ENCODE measurements at places on chromosomes 3 and 15. TPM values are rescaled to one million over a fixed set of nuclear protein-coding genes. Genes with fewer than 3 reads are reported as not detected.

DNA sequence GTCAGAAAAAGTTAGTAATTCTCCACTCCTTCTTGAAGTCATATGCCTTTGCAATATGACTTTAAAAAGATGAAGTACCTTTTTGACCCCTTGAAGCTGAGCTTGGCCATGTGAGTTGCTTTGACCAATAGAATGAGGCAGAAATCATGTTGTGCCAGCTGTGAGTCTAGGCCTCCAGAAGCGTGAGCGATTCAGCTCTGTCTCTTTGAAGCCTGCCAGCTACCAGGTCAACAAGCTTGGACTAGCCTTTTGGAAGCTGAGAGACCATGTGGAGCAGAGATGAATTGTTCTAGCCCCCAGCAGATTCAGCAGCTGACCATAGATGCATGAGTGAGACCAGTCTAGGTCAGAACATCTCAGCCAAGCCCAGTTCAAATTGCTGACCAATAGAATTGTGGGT is 69.8 kb upstream of the EOMES start:
- H3K4me3 ChIP-seq: no peak overlapping the region
- no peaks in the 10 kb centered on the region for H3K4me1 ChIP-seq
- no peaks in the 10 kb centered on the region for H3K36me3 ChIP-seq
- no peaks in the 10 kb centered on the region for H3K27me3 ChIP-seq

- DNase-seq: no peak
- no peak overlapping the region for H3K27ac ChIP-seq
- no peaks in the 10 kb centered on the region for H3K4me1 ChIP-seq
- no peak overlapping the region for H3K4me3 ChIP-seq
- H3K27me3 ChIP-seq: peaks cover 11% of the 10 kb centered on the region
- H3K36me3 ChIP-seq: peaks cover 14% of the 10 kb centered on the region
These were observed 5.9 kb upstream of the GRAMD2A start for GRCh38 chr15:72203507-72203837.

GRCh38 chr3:194828116-194828515 is 142.4 kb downstream of the FAM43A start:
- H3K27me3 ChIP-seq: no peaks in the 10 kb centered on the region
- H3K36me3 ChIP-seq: no peaks in the 10 kb centered on the region
- no peak overlapping the region for H3K27ac ChIP-seq
- no peak overlapping the region for H3K4me3 ChIP-seq
- no peaks in the 10 kb centered on the region for H3K4me1 ChIP-seq

DNA sequence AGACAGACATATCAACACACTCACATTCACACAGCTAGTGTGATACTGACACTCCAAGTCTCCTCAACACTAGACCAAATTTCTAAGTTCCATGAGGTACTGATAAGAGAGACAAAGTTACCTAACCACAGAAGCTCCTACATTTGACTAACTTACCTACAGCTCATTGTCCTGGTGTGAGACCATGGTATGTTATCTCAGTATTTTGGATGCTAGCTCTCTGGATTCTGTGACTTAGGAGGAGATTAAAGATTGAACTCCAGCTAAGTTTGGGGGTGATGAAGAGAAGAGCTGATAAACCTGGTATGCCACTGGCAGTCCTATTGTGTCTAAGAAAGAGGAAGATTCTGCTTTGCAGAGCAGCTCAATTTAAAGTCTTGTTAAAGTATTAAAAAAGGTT is 144.0 kb upstream of the MYRIP start:
- H3K27me3 ChIP-seq: no peaks in the 10 kb centered on the region
- H3K4me3 ChIP-seq: no peak overlapping the region
- DNase-seq: no peak
- no peaks in the 10 kb centered on the region for H3K4me1 ChIP-seq
- H3K27ac ChIP-seq: no peak overlapping the region

GRCh38 chr15:86743283-86743903 is 663.7 kb downstream of the AGBL1 start:
- peaks cover 5% of the 10 kb centered on the region for H3K4me1 ChIP-seq
- peak; percentile 82 for DNase-seq

- no peaks in the 10 kb centered on the region for H3K4me1 ChIP-seq
- DNase-seq: no peak
- H3K27ac ChIP-seq: no peak overlapping the region
- H3K27me3 ChIP-seq: no peaks in the 10 kb centered on the region
- H3K36me3 ChIP-seq: no peaks in the 10 kb centered on the region
- no peak overlapping the region for H3K4me3 ChIP-seq
These were observed 387.8 kb downstream of the TUSC7 start for GRCh38 chr3:117097351-117097750.

GRCh38 chr15:40439960-40440742 is 602 bp upstream of the BAHD1 start:
- H3K4me3 ChIP-seq: peak overlapping the region; percentile 96
- H3K27me3 ChIP-seq: peaks cover 47% of the 10 kb centered on the region
- no peaks in the 10 kb centered on the region for H3K36me3 ChIP-seq
- peaks cover 52% of the 10 kb centered on the region for H3K4me1 ChIP-seq
- no peak overlapping the region for H3K27ac ChIP-seq
- DNase-seq: peak; percentile 59

GRCh38 chr15:94119923-94120775 is 111.2 kb upstream of the MCTP2 start:
- H3K36me3 ChIP-seq: no peaks in the 10 kb centered on the region
- peaks cover 12% of the 10 kb centered on the region for H3K4me1 ChIP-seq
- peak; percentile 93 for DNase-seq
- H3K27me3 ChIP-seq: no peaks in the 10 kb centered on the region

DNA sequence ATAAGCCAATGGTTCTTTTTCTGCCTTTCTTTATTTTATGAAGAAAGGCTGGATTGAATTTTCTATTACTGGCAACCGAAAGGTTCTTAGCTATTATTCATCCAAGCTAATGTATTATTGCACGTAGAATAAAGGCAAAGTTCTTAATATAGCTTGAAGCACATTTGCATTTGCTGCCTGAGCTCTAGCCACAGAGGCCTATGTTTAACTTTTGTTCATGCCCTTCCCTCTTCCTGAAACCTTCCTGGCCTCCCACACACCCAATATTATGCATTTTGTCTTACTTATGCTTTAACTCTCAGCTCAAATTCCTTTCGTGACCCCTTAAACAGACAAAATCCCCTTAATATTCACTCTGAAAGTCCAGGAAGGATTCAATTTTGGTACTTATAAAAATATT is 71.0 kb upstream of the ZNF280D start:
- no peak overlapping the region for H3K4me3 ChIP-seq
- no peaks in the 10 kb centered on the region for H3K36me3 ChIP-seq
- DNase-seq: no peak
- no peaks in the 10 kb centered on the region for H3K27me3 ChIP-seq
- no peaks in the 10 kb centered on the region for H3K4me1 ChIP-seq
- H3K27ac ChIP-seq: no peak overlapping the region

DNA sequence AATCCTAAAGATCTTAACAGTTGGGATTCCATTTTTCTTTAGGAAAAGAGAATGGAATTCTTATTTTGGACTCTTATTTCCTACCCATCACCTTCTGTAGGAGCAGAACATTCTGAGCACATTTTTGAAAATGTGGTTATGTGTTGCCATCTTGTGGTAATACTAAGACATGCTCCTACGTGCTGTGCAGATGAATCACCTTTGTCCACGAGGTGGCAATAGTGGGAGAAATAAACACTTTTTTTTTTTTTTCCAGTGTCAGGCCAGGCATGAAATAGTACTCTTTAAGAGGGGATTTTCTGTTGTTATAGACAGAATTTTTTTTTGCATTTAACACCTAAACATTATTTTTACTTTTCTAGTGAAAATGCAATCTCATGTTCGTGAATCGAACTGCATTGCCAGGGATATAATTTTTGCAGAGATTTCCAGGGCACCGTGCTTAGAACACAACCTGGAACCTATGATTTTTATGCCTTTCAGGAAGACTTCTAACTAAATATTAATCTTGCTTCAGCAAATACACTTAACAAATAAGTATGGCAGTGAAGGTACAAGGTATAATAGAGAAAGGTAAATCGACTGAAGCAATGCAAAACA is 196.6 kb downstream of the GAP43 start:
- no peak overlapping the region for H3K27ac ChIP-seq
- H3K36me3 ChIP-seq: no peaks in the 10 kb centered on the region
- peak; percentile 89 for DNase-seq
- no peak overlapping the region for H3K4me3 ChIP-seq
- H3K4me1 ChIP-seq: no peaks in the 10 kb centered on the region

DNA sequence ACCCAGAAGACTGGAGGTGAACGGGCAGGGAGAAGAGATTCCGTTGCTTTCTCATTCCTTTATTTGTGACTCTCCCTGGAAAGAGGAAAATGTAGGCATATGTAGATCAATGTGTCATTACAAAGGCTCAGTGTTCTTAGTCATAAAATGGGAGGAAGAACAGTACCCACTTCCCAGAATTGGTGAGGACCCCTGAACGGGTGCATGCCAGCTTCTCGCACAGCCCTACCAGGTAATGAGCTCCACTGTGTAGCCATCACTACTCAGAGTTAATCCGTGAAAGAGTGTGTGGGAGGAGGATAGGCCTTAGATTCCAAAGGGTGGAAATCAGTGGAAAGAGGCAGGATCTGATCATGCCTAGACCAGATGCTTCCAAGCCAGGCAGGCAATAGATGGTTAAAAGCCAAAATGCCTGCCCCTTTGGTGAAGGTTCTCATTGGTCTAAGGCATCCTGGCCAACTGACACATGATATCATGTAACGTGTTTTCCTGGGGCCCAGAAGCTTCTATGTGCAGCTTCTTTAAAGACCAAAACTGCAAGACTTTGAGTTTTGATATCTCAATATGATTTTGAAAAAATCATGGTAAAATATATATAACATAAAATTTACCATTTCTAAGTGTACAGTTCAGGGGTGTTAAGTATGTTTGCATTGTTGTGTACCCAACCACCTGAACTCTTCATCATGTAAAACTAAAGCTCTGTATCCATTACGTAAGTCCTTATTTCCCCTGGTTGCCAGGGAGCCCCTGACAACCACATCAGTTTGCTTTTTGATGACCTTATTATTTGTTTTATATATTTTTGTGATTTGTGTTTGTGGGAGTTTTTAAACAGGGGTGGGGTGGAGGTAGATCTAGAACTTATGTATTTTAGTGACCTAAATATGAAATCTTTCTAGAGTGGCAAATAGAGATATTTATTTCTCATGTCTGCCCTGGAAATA is 402.2 kb upstream of the CFAP20DC start:
- H3K36me3 ChIP-seq: no peaks in the 10 kb centered on the region
- H3K4me1 ChIP-seq: peaks cover 2% of the 10 kb centered on the region
- H3K4me3 ChIP-seq: no peak overlapping the region

- H3K27me3 ChIP-seq: peaks cover 25% of the 10 kb centered on the region
- H3K27ac ChIP-seq: no peak overlapping the region
- H3K36me3 ChIP-seq: no peaks in the 10 kb centered on the region
These were observed 4.1 kb upstream of the ACTC1 start for GRCh38 chr15:34799149-34800101.

GRCh38 chr15:60972866-60973265 is 256.2 kb downstream of the RORA start:
- peaks cover 13% of the 10 kb centered on the region for H3K4me1 ChIP-seq
- no peaks in the 10 kb centered on the region for H3K27me3 ChIP-seq
- H3K4me3 ChIP-seq: no peak overlapping the region
- H3K27ac ChIP-seq: no peak overlapping the region
- no peaks in the 10 kb centered on the region for H3K36me3 ChIP-seq
- DNase-seq: no peak

- no peak overlapping the region for H3K27ac ChIP-seq
- H3K36me3 ChIP-seq: no peaks in the 10 kb centered on the region
- DNase-seq: no peak
- peaks cover 16% of the 10 kb centered on the region for H3K27me3 ChIP-seq
- H3K4me1 ChIP-seq: peaks cover 6% of the 10 kb centered on the region
These were observed 3.5 kb upstream of the LINGO1 start for GRCh38 chr15:77636209-77636608.

- H3K4me1 ChIP-seq: no peaks in the 10 kb centered on the region
- no peaks in the 10 kb centered on the region for H3K36me3 ChIP-seq
- H3K4me3 ChIP-seq: no peak overlapping the region
- H3K27me3 ChIP-seq: no peaks in the 10 kb centered on the region
- no peak overlapping the region for H3K27ac ChIP-seq
These were observed 174.6 kb downstream of the ABHD5 start for GRCh38 chr3:43865351-43865750.

- no peak overlapping the region for H3K27ac ChIP-seq
- no peaks in the 10 kb centered on the region for H3K27me3 ChIP-seq
- H3K36me3 ChIP-seq: no peaks in the 10 kb centered on the region
- no peak for DNase-seq
These were observed 843.9 kb upstream of the DPPA4 start for GRCh38 chr3:110181226-110181625.

- peaks cover 8% of the 10 kb centered on the region for H3K4me1 ChIP-seq
- no peaks in the 10 kb centered on the region for H3K27me3 ChIP-seq
- H3K27ac ChIP-seq: no peak overlapping the region
- H3K36me3 ChIP-seq: no peaks in the 10 kb centered on the region
- no peak overlapping the region for H3K4me3 ChIP-seq
- peak; percentile 80 for DNase-seq
These were observed 599.0 kb downstream of the MAGI1 start for GRCh38 chr3:65439641-65440284.

- no peaks in the 10 kb centered on the region for H3K27me3 ChIP-seq
- no peaks in the 10 kb centered on the region for H3K4me1 ChIP-seq
- H3K4me3 ChIP-seq: no peak overlapping the region
- H3K27ac ChIP-seq: no peak overlapping the region
- no peaks in the 10 kb centered on the region for H3K36me3 ChIP-seq
These were observed 87.6 kb upstream of the CFAP20DC start for GRCh38 chr3:59137415-59137814.

DNA sequence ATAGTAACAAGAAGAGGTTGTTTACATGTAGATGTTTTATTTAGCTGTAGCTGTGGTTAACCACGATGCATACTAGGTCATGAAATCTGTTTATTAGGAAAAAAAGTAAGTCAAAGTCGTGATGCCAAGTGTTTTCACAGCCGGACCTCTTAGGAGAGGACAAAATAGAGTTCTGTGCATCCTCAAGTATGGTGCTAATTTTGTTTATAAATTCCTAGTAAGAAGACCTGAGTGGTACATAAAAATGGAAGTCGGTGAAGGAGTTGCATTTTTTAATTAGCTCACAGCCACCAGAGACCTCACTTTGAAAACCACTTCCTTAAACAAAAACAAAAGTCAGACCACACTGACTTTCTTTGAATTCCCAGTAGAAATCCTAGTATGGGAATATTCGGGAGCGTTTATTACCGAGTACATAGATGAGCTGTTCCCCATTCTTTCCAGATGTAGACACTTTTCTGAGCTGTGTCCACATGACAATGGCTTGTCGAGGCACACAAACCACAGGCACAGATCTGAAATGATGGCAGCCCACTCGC is 143.6 kb upstream of the UBE2E1 start:
- H3K4me1 ChIP-seq: no peaks in the 10 kb centered on the region
- DNase-seq: no peak
- no peak overlapping the region for H3K27ac ChIP-seq
- H3K36me3 ChIP-seq: no peaks in the 10 kb centered on the region
- no peak overlapping the region for H3K4me3 ChIP-seq
- H3K27me3 ChIP-seq: no peaks in the 10 kb centered on the region

GRCh38 chr3:134001251-134001650 is 28.5 kb downstream of the SLCO2A1 start:
- H3K4me3 ChIP-seq: no peak overlapping the region
- DNase-seq: no peak
- no peak overlapping the region for H3K27ac ChIP-seq
- no peaks in the 10 kb centered on the region for H3K36me3 ChIP-seq
- peaks cover 3% of the 10 kb centered on the region for H3K4me1 ChIP-seq

GRCh38 chr3:12544652-12545472 is 437 bp downstream of the MKRN2OS start:
- H3K27ac ChIP-seq: no peak overlapping the region
- peaks cover 8% of the 10 kb centered on the region for H3K4me1 ChIP-seq
- no peak for DNase-seq
- peaks cover 3% of the 10 kb centered on the region for H3K27me3 ChIP-seq
- no peak overlapping the region for H3K4me3 ChIP-seq

GRCh38 chr3:52055537-52056351 is 627 bp downstream of the DUSP7 start:
- DNase-seq: peak; percentile 91
- H3K36me3 ChIP-seq: no peaks in the 10 kb centered on the region
- peaks cover 19% of the 10 kb centered on the region for H3K27me3 ChIP-seq
- peaks cover 15% of the 10 kb centered on the region for H3K4me1 ChIP-seq
- peak overlapping the region; percentile 70 for H3K4me3 ChIP-seq
- H3K27ac ChIP-seq: no peak overlapping the region

The GOLGA6L4 gene
- total RNA-seq: 0.19 TPM

The SKOR1 gene
- 0.09 TPM for total RNA-seq

Data from neural progenitor cell (in vitro differentiated cells).